Ovary (tissue), 10 donors: ENCODE measurements at places on chromosomes 1 and 21.
A peak's percentile ranks its signal among the peaks of the same experiment; 100 is the strongest.

GRCh38 chr1:160206036-160206389 is 829 bp downstream of the PEA15 start:
- peak; percentile 32 for DNase-seq

DNA sequence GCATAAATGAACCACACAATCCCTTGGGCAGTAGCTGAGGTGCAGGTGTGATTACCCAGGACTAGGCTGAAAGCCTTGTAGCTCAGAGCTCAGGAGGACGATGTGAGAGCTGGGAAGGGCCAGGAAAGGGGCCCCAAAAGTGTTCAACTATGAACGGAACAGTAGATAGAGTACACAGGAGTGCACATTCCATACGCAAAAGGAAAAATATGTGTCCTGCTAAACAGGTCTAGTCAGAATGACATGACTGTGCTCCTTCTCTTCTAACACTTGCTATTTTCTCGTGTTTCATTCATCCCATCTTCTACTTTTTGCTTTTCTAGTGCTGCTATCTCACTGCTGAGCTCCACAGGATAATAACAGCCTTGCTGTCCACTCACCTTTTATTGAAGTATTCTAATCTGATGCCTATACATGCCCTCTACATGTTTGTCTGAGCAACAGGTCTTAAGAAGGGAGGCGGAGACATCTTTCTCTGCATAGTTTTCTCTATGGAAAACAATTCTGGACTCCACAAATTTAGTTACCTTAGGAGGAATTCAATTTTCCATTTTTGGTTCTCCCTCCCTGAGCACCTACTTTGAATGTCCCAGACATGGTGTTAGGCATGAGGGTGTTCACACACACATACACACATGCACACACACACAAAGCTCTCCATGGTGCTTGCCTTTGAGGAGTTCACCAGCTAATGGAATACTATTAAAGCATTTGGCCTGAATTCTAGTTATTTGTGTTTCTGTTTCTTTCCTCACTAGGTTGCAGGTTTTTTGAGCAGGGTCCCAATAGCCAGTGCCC is 3.4 kb downstream of the S100A10 start:
- DNase-seq: no peak

DNA sequence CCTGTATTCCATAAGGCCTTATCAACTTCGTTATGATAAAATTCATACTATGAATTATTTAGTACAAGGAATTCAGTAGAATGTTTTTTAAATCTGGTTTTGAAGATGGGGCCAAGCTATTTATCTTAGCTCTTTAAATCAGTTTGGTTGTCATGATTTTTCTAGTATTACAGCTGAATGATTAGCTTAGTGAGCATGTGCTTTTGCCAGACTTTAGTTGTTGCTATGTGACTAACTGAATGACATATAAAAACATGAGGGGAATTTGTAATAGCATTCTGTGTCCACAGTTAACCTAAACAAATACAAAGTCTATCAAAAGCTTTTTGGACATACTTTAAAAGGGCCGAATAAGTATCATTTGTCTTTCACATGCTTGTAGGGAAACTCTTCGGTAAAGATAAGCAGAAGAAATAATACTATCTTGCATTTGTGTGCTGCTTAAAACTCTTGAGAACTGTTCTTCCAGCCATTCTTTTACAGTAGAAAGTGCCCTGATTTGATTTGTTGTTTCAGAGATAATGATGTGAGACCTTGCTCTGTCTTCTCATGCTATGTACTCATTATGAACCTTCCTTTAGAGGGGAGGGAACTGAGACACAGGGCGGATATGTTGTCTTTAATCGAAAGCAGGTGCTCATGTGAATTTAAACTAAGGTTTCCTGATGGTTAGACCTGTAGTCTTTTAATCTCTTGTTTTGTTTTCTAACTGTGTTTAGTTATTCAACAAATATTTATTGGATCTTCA is 18.8 kb downstream of the NEK7 start:
- DNase-seq: no peak

- DNase-seq: no peak
These were observed 81.3 kb upstream of the DUSP10 start for GRCh38 chr1:221823149-221823548.
